Progenitor cell of endocrine pancreas (in vitro differentiated cells): ENCODE measurements at places on chromosomes 2 and 18.

DNA sequence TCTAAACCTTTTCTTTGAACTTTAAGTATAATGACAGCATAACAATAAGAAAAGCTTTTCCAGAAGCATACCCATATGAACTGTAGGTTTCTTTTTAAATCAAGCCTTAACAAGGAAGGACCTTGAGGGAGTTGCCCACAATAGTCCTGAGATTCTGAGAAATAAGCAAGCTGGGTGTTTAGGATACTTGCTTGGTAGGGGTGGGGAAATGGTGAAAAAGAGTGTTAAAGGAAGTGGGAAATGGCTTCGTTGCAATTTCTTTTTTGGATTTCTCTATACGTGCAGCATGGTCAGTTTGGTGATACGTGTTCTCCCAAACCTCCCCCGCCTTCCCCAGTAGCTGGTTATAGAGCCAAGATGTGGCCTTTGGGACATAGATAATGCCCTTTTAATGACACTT is 17.2 kb downstream of the INSIG2 start:
- DNase-seq: no peak

DNA sequence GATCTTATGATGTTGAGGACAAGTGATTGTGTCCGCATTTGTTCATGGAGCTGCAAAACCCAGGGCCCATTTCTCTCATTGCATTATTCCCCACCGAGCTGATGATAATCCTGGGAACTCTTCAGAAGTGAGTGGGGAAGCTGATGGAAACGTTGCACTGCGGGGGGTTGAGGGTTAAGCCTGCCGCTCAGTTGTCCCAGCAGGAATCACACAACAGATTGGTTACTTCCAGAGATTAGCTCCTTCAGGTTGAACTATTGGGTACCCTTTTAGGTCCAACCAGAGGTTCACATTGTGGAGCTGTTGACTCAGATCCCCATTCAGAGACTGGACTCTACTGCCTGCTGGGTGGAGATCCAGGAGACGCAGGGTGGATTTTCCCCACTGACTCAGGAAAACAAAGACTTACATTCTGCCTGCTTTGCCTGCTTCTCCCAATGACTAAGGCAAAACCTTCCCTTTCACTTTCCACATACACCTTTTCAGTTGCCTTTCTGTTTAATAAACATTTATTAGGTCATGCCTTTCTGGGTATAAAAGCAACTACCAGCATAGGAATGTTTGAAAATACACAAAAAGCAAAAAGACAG is 286.4 kb downstream of the TXNL1 start:
- no peak for DNase-seq

DNA sequence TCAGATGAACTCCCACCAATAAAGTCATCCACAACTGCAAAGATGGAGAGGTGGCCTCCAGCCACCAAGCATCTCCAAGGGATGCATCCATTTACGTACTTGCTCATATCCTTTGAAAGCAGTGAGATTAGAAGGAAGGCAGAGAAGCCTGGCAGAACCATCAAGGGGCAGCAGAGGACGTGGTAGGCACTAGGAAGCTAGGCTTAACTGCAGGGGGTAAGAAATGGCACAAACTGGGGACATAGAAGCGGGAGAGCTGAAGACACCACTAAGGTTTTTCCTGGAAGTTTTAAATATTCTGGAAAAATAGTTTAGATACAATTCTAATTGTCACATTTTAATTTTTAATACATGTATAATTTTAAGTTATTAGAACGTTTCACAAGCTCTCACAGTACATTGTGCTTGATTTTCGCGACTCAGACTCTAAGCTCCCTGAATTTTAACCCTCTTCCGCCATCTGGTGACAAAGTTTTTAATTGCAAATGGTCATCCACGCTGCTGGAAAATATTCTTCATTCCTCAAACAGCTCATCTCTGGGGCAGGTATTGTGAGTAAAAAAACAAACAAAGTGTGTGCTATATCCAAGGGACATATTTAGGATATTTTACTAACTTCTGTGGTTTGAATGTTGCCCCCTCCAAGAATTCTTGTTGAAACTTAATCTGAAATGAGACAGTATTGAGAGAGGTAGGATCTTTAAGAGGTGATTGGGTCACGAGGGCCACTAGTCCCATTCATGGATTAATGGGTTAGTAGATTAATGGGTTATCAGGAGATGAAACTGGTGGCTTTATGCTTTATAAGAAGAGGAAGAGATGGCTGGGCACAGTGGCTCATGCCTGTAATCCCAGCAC is 1.6 kb upstream of the PSTPIP2 start:
- peak; percentile 26 for DNase-seq

GRCh38 chr2:238509151-238509835 is 82.6 kb downstream of the ASB1 start:
- no peak for DNase-seq

- DNase-seq: no peak
These were observed 21.3 kb upstream of the CD28 start for GRCh38 chr2:203685081-203685621.
